ENCODE measurements at places on chromosomes 13 and 19. TPM values are rescaled to one million over a fixed set of nuclear protein-coding genes. Genes with fewer than 3 reads are reported as not detected.
A peak's percentile ranks its signal among the peaks of the same experiment; 100 is the strongest.

DMKN gene
- total RNA-seq: 161 TPM

DNA sequence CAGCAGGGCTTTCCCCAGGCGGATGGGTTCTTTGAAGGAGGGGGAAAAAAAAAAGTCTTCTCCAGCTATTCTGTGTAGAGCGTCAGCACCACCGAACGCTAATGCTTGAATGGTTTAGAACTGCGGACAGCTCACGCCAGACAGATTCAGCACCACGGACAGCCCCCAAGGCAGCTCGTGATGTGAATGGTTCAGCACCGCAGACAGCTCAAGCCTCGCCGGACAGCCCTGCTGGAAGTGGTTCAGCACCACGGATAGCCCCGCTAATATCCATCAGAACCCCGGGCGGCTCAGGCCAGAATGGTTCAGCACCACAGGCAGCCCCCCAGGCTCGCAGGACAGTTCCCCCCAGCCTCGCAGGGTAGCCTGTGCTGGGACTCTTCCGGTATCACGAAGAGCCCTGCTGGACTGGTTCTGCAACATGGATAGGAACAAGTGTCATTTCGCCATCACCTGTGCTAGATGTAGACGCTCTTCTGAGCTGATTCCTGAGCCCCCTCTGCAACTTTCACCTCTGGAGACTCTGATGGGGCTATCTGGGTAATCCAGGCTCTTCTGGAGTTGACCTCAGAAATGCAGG is 4.9 kb upstream of the SMIM17 start:
- DNase-seq: peak; percentile 51

DNA sequence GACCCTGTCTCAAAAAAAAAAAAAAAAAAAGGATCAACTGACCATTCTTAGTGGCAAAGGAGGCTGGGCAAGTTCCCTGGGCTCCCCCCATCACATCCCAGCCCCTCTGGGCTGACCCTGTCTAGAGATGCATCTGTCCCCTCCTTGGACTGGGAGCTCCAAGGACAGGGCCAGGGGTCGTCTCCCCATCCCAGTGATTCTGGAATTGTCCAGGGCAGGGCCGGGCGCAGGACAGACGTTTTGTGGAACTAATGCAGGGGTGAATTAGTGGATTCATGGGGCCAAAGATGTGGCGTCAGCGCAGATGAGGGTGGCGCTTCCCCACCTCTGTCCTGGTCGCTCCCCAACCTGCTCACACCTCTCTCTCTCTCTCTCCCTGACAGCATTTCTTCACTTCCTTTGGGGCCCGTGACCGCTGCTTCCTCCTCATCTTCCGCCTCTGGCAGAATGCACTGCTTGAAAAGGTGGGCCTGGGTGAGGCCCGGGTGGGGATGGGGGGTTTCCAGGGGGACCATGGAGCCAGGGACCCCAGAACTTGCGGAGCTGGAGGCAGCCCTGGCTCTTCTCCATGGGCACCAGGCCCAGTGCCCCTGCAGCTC is 11.1 kb downstream of the GRAMD1A start:
- no peak for DNase-seq

DNA sequence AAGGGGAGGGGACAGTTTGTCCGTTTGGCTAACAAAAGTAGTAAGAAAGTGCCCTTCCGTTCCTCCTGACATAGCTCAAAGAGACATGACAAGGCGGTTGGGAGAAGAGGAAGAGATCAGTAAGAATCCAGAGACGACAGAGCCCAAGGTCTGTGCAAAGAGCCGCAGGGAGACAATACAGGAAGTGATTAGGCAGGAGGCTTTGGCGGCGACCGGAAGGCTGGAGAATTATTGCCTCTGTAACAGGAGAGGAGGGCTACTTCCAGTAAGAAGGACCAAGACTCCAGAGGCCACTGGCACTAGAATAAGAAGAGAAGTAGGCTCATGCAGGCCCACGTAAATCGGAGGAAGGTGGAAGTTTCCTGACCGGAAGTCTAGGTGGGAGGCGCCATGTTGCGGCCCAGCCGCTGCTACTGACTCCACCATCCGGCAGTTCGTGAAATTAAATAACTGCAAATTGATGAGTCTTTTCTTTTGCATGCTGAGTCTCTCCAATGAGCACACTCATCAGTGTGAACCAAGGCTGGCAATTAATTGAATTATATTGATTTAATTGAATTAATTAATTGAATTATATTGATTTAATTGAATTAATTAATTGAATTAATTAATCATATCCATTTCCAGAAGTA is 9.9 kb downstream of the RFX2 start:
- DNase-seq: no peak

- DNase-seq: no peak
Observed at GRCh38 chr13:76385586-76385985, 500.6 kb downstream of the KCTD12 start.

COX6B2 gene
- 7.3 TPM for total RNA-seq
